ENCODE measurements at places on chromosomes 7 and 10.

- no peak for DNase-seq
Observed at GRCh38 chr7:99393355-99394187, 14.8 kb downstream of the PDAP1 start.

- DNase-seq = no peak
Observed at GRCh38 chr10:5744849-5745248, 60.2 kb downstream of the TASOR2 start.

- no peak for DNase-seq
Observed at GRCh38 chr10:122850705-122851640, 5.3 kb upstream of the CUZD1 start.

- no peak for DNase-seq
Observed at GRCh38 chr7:11668727-11669126, 163.3 kb downstream of the THSD7A start.

DNA sequence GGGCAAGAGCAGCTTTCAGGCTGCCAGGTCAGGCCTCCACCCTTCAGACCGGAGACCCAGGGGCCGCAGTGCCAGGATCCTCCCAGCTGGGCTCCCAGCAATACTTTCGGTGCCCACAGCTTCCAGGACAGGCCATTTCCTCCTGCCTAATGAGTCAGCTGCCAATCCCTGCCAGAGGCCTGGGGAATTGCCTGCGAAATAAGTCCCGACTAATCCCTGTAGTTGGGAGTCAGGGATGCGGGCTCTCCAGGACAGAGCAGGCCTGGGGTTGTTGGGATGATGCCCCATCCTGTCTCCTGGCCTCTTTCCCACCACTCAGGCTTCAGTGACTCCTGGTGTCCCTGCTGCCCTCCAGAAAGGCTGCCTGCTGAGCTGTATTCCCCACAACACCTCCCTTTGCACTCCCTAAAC, 143.5 kb upstream of the UNC5B start:
- DNase-seq = no peak

- no peak for DNase-seq
Observed at GRCh38 chr7:45623740-45624391, 49.7 kb downstream of the ADCY1 start.

DNA sequence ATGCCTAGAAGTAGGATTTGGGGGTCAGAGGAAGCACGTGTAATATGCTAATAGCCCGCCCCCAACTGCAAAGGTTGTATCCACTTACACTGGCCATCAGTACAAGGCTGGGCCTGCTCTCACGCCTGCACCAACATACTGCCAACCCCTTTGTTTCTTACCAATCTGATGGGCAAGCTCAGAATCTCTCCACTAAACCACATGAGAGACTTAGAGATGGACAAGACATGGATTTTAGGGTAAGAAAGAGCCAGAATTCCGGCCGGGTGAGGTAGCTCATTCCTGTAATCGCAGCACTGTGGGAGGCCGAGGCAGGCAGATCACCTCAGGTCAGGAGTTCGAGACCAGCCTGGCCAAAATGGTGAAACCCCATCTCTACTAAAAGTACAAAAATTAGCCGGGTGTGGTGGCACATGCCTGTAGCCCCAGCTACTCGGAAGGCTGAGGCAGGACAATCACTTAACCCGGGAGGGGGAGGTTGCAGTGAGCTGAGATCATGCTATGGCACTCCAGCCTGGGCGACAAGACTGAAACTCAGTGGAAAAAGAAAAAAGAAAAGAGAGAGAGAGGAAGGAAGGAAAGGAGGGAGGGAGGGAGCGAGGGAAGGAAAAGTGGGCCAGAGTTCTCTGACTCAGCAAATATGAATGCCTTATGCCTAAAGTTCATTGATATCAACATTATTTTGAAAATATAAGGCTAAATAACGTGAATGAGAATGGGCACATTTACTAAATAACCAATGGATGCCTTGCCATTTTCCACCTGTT, 162.2 kb downstream of the SLIT1 start:
- no peak for DNase-seq
